Effector memory CD4-positive, alpha-beta T cell (primary cell): ENCODE measurements at places on chromosomes 6 and 20.

DNA sequence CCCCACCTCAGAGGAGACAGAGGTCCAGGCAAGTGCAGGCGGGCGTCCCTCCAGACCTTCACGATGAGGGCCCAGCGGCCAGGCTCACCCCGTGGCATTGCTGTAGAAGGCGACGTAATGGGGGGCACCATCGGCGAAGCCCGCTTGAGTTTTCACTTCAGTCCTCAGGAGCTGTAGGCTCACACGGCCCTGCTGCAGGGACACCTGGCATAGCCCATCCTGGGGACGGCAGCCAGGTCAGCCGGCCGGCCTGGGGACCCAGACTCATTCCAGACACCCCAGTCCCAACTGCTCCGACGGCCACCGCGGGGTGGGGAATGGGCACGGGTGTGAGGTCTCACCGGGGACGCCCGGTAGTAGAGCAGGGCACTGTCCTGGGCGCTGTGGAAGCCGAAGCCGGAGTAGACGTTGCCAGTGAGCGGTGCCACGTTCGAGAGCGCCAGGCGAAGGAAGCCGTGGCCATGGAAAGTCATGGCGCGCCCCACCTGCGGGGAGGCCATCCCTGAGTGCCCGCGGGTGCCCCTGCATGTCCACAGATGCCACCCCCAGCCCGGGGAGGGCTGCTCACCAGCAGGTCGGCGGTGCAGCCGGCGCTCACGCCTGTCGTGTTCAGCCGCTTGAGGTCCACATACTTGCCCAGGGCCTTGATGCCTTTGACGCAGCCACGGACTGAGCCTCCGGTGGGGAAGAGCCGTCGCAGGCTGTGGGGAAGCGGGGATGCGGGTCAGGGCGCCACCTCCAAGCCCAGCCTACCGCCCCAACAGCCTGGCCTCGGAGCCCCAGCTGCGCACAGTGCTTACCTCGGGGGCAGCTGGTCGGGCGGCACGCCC is 9.2 kb downstream of the ADRM1 start:
- no peak for DNase-seq

DNA sequence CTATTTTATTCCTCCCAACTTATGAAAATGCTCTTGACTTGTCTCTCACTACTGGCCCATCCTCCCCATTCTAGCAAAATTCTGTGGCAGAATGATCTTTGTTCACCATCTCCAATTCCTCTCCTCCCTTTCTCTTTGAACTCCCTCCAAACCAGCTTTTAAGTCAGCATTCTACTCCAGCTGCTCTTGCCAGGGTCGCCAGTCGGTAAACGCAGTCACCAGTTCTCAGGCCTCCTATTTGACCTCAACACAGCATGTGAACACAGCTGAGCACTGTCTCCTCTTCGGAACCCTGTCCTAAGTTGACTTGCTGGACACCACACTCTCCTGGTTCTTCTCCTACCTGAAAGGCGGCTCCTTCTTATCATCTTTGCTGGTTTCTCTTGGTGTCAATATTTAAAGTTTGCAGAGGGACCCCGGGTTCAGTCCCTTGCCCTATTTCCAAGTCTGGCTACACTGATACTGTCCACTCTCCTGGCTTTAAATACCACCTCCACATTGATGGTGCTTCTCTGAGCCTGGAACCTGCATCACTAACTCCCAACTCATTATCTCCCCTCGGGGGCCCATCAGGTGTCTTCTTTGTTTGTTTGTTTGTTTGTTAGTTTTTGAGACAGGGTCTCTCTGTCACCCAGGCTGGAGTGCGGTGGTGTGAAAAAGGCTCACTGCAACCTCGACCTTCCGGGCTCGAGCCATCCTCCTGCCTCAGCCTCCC is 27.4 kb downstream of the GDAP1L1 start:
- DNase-seq = no peak

- DNase-seq = no peak
Measured at GRCh38 chr6:56232436-56232835, 14.9 kb downstream of the COL21A1 start.

GRCh38 chr6:15845492-15845891 is 182.7 kb upstream of the DTNBP1 start:
- no peak for DNase-seq

DNA sequence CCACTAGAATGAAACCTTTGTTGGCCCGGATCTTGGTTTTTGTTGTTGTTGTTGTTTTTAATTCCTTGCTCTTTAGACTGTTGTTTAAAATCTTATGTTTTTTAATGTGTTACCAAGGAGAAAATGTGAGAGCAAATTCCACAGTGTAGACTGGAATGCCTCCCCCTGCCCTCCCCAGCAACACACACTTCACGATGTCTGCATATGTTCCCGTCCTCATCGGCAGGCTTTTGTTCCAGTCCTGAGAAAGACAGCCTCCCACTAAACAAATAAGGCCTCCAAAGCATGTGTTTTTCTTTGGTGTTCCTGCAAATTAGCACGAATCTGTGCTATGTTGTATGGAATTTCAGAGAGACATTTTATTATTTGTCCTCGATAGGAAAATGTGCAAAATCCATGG is 263.3 kb upstream of the QKI start:
- no peak for DNase-seq

- no peak for DNase-seq
Measured at GRCh38 chr20:54228841-54229240, 21.0 kb downstream of the PFDN4 start.

- DNase-seq = peak; percentile 56
Measured at GRCh38 chr6:137705160-137706082, 161.6 kb upstream of the TNFAIP3 start.

- no peak for DNase-seq
Measured at GRCh38 chr6:143160015-143160414, 99.3 kb downstream of the AIG1 start.

DNA sequence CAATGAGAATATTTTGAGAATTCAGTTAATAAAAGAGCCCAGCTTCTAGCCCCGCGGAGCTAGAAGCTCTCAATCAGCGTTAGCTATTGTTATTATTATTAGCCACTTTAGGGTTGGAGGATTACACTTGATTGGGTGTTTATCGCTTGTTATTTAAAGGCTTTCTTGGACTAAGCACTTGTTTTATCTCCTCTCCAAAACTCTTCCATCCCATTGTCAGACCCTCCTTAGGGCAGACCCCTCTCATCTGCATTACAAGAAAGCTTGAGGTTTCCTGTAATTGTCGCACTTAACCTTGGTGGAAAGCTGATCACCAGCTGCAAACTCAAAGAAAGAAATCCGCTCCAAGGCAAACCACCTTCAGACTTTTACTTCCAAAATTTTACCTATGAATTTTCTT is 4.8 kb downstream of the DPPA5 start:
- no peak for DNase-seq

DNA sequence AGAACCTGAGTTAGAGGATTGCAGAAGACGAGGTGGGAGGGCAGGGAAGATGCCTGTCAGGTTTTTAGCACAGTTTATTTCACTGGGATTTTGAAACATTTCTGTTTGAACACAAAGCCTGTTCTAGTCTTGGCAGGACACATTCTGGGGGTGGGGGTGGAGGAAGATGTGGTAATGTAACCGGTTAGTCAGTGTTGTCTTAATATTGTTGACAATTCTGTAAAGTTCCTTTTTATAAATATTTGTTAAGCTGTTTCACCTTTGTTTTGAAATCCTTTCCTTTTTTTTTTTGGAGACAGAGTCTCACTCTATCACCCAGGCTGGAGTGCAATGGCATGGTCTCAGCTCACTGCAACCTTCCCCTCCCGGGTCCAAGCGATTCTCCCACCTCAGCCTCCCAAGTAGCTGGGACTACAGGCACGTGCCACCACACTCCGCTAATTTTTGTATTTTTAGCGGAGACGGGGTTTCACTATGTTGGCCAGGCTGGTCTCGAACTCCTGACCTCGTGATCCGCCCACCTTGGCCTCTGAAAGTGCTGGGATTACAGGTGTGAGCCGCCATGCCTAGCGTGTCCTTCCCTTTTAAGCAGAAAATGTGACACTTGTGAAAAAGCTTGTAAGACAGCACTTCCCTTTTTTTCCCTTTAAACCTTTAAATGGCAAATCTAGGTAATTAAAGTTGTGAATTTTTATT is 20.2 kb downstream of the SLC9A8 start:
- no peak for DNase-seq

- DNase-seq = peak; percentile 20
Measured at GRCh38 chr6:45445749-45446549, 68.2 kb upstream of the SUPT3H start.

- no peak for DNase-seq
Measured at GRCh38 chr20:52676283-52676995, 295.7 kb upstream of the TSHZ2 start.

DNA sequence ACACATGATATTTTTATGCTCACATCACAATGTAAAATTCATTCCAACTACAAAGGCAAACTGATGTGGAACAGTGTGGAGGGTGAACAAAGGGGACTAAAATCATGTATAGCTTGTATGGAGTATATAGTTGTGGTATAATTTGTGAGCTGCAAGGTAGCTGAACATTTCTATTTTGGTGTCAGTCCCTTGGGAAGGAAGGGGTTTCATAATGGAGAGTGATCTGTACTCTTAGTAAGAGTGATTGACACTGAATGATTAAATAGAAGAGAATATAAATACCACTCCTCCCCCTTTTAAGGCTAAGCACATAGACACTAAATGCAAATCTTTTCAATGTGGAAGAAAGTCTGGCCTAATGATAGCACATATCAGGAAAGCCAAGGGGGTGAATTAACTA is 104.6 kb downstream of the POPDC3 start:
- no peak for DNase-seq

- no peak for DNase-seq
Measured at GRCh38 chr20:47272893-47273590, 83.5 kb downstream of the ZMYND8 start.

DNA sequence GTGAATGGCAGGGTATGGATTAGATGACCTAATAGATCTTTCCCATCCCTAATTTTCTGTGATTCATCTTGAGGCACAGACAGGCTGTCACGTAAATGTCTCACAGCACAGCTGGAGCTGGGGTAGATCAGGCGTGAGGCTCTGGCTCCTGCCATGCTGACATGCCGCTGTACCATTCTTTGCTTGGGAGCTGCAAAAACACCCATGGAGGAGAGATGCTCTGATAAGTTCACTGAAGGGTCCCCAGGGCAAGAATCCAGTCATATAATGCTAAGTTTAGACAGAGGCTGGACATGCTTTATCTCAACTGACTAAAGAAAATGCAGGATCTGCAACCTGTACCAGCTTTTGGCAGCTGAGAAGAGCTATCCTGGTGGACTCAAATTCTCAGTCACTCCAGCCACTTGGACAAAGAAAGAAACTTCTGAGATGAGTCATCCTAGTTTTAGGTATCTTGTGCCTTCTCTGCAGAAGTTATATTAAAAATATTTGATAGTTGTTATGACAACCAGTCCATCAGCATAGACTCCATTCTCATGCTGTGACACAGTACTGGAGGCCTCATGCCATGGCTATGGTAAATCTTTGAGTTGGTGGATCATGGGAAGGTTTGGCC is 185.1 kb upstream of the RAB32 start:
- no peak for DNase-seq

DNA sequence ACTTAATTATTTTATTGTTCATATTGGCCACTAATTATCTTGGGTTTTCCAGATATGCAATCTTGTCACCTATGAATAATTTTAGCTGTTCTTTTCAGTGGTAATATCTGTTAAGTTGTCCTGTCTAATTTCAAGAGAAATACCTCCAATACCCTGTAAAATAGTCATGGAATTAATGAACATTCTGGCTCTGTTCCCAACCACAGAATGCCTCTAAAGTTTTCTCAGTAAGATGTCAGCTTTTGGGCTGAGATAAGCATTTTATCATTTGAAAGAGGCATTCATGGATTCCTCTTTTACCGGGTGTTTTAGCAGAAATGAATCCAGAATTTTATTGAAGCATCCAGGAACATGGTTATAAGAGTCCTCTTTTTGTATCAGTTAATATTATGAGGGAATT is 109.3 kb downstream of the WDR27 start:
- DNase-seq = no peak

DNA sequence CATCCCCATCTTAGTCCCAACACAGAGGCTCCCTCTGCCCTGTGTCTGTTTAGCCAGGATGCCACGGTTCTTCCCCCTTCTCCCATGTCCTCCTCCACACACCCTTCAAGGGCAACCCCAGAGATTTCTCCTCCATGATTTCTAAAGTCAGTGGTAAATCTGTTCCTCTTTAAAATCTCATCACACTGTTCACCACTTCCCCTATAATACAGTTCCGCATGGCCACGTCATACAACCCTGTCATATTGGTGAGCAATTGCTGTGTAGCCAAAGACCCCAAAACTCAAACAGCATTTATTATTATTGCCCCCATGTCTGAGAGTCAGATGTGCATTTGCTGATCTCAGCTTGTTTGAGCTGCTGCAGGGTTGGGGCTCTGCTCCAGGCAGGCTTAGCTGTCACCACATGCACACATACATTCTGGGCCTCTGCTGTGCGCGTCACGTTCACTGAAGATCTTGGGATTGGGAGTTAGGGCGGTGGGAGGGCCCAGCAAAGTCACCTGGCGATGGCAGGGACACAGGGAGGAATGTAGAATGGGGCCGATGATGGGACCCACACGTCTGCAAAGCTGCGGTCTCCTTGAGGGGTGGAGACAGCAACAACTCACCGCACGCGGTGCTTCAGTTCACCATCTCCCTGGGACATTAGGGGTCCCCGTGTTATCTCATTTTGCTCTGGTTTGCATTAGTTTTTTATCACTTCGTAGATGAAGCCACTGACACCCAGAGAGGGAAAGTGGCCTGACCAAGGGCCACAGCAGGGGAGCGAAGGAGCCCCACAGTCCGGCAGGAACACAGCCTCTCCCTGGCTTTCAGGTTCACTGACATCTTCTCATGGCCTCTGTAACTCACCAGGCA is 36.9 kb upstream of the CD93 start:
- no peak for DNase-seq

DNA sequence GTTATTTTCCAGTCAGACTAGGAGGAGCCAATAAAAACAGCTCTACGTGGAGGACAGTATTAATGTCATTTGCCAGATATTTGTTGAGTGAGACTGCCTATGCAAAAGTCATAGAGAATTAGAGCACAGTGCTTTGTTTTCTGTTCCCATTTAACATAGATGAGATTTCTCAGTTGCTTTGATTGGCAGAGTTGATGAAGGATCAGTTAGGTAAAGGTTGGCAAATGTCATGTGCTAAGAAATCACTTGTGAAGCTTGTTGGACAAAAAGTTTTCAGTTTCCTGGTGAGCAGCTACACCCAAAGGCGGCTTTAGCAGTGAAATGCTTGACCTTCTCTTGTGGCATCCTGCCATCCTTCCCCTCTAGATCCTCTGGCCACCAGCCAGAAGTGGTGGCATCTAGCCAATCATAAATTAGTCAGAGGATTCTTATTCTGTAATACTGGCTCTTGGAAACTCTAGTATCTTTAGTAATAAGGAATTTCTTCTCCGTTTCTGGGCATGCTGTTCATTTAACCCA is 37.0 kb downstream of the BCKDHB start:
- DNase-seq = no peak
